Dorsolateral prefrontal cortex (tissue), 122 donors: ENCODE measurements at places on chromosomes 2 and 18.

DNA sequence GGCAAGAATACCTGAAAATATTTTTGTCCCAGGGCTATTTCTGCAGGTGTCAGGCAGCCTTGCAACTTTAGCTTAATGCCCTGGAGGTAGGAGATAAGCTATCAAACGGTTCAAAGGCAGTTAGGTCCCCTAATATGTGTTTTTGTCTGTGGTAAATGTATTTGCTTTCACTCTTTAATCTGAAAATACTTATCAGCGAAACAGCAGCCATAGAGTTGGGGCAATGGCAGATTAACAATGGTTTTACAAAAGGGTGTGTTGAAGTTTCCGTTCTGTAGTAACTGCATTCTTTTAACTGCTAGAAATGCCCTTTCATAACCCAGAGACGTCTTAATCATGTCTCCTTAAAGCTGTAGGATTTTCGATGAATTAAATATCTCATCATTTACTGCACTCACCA lies 265.0 kb upstream of the TRIB2 start:
- DNase-seq: no peak

DNA sequence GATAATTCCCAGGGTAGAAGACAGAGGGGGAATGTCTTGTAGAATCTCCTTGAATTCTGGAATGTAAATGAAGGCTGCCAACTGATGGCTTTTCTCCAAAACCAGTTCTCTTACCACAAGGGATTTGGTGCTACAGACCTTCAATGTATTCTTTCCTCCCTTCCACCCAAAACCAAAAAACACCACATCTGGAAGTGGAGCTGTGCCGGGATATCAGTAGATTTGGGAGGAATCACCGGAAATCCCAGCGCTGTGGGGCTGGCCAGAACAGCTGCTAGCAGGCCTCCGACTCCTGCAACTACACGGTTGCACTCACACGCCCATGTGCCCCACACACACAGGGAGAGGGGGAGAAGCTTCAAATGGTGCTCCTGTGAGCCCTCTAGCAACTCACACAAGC lies 45.7 kb downstream of the RPL31 start:
- DNase-seq: no peak

GRCh38 chr2:169721016-169721415 lies 12.6 kb upstream of the KLHL23 start:
- no peak for DNase-seq

DNA sequence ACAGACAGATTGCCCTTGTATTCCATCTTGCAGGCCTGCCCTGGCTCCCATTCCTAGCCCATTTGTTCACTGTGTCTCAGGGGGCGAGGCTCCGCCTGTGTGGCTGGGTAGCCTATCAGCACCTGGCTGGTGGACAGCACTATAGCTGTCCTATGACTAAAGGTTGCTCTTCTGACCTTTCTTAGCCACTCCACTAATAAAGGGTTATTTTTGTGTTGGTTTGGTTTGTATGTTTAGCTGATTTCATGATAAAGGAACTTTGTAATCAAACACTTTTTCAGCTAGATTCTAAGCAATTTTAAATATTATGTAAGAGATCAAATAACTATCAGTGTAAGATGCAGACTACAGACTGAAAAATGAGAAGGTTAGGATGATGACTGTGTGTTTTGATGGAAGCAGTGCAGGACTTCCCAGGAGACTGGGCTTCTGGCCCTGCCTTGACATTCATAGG lies 72.2 kb downstream of the CRIM1 start:
- DNase-seq: no peak

GRCh38 chr2:84776011-84776410 lies 104.9 kb downstream of the TRABD2A start:
- no peak for DNase-seq

DNA sequence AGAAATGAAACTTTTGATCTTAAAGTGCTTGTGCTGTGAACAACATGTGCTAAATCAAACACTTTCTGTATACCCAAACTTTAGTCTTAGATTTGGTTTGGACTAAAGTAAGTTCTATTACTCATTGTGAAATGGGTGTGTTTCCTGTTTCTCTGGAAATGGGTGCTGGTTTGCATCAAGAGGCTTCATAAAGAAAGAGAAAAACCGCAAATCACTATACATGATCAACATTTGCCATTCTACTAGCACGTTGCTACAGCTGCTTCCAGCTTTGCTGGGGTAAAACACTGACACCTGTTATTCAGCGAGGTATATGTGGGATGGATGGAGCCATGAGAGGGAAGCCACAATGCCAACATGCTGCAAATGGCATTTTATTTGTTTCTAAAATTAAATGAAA lies 547.0 kb upstream of the ACVR2A start:
- DNase-seq: no peak

GRCh38 chr2:96537066-96537733 lies 648 bp downstream of the ARID5A start:
- peak; percentile 39 for DNase-seq

- DNase-seq: peak; percentile 56
These were observed 137.1 kb upstream of the CCDC68 start for GRCh38 chr18:55096263-55096951.

DNA sequence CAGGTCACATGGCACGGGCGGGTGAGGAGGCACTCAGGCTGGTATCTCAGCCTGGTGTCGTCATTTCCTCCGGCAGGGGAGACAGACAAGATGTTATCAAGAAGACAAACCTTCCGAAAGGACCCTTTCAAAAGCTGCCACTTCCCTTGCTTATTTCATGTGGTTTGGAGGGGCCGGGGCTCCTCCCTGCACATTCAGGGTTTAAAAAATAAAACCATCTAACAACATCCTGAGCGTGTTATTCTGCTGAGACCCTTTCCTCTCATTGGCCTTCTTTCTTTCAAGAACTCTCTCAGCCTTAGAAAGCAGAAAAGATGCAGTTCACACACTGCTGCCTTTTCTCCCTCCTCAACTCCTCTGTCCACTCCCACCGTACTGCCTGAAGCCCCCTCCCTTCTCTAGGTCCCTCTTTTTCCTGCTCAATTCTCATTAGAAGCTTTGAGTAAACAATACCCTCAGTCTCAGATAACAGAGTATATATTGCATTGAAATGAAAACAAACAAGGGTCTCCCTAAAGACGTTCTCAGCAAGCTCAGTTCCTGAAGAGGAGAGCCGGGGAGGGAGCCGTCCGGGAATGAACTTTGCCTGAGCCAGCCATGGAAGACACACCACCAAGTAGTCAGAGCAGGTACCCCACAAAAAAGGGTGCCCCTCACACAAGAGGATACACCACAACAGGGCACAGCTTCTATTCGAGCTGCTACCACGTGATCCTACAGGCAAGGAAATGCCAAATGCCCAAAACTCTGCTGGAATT lies 9.7 kb downstream of the SMAD7 start:
- no peak for DNase-seq

DNA sequence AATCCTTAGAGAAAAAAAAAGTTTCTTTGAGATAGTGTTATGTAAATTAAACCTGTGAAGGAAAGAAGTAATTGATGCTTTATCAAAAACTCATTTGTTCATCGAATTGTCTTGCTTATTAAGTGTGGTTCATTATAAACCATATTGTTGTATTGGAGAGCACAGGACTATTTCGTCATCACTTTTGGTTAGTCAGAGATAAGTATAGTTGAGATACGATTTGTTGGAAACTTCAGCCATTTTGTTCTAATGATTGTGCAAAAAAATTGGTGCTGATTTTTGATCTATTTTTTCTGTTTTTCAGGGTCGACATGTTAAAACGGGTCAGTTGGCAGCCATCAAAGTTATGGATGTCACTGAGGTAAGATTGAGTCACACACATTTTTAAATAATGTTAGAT lies 92.9 kb downstream of the MAP4K4 start:
- DNase-seq: no peak

- no peak for DNase-seq
These were observed 28.5 kb downstream of the HPCAL1 start for GRCh38 chr2:10331027-10331701.

GRCh38 chr2:102585847-102586404 lies 33.4 kb upstream of the SLC9A2 start:
- no peak for DNase-seq

DNA sequence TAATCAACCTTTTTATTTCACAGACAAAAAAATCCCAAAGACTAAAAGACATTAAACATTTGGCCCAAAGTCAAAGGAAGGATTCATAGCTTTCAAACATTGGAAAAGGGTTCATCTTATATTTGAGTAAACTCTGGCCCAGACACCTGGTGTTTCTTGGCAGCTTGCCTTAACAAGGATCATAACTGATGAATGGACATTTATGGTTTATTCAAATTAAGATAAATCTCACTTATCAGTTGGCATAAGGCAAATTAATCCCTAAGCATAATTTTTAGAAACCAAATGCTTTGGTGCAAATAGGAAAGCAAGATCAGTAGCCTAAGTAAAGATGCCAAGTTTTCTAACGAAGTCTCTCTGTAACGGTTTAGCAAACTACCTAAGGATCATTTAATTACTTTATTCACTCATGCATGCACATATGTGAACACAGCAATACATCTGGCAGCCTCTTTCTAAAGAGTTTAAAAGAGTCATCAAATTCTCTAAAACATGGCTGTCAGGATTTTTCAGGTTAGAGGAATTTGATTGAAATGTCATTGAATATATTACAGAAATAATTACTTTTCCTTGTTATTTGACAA lies 323.4 kb upstream of the RBMS1 start:
- DNase-seq: no peak

DNA sequence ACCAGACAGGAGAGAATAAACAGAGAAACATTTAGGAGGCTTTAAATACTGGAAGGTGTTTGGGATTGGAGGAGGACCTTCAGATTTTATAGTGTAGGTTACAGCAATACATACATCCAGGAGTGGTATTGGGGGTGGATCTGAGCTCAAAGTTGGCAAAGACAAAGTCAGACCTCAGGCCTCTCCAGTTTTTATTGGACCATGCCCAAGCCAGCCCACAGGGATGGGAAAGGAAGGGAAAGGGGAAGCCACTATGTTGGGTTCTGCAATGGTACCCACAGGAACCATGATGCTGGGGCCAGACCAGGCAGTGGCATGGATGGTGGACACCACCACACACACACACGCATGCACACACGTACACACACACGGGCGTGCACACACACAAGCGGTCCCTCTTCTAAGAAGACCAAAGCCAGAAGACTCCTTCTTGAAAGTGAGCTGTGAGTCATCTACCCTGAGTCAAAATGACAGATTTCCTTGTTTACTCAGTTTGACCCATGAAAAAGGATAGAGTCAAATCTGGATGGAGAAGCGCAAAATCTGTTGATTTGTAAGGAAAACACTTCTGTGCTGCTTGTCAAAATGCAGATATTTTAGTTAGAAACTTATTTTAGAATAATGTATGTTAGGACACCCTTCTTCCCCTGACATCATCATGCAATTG lies 87.9 kb downstream of the TRABD2A start:
- no peak for DNase-seq

- DNase-seq: no peak
These were observed 25.0 kb downstream of the FN1 start for GRCh38 chr2:215410932-215411285.

DNA sequence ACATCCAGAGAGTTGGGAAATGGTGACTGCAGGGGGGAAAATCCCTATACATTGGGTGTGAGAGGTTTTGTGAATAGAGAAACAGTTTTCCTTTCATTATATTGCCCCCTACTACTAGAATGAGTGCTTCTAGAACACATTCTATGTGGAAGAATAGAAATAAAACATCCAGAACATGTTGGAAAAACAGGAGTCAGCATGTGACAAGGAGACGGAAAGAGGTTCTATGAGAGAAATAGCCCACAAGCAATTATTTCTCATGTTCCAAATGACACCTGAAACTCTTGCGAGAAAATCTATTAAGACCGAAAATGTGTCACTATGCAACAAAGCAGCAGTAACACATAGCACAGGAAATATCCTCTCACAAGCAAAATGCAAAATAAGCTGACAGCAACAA lies 202.7 kb upstream of the SPOPL start:
- DNase-seq: no peak

DNA sequence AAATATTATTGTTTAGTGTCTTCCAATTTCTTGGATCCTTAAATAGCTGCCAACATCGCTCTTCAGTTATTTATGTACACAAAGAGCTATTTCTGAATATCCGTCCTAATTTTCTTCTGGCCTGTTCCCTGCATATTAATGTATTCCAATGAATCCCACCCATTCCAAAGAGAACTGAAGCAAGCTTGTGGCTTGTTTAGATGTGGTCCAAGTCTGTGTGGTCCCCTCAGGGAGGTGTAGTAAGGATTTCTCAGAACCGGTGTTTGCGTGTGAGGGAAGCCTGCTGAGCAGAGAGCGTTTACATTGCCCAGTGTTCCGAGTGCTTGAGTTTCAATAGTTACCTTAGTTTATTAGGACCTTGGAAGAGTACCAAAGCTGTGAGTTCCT lies 25.1 kb upstream of the IL1R1 start:
- DNase-seq: no peak

GRCh38 chr2:208948073-208948472 lies 475.8 kb upstream of the MAP2 start:
- no peak for DNase-seq

DNA sequence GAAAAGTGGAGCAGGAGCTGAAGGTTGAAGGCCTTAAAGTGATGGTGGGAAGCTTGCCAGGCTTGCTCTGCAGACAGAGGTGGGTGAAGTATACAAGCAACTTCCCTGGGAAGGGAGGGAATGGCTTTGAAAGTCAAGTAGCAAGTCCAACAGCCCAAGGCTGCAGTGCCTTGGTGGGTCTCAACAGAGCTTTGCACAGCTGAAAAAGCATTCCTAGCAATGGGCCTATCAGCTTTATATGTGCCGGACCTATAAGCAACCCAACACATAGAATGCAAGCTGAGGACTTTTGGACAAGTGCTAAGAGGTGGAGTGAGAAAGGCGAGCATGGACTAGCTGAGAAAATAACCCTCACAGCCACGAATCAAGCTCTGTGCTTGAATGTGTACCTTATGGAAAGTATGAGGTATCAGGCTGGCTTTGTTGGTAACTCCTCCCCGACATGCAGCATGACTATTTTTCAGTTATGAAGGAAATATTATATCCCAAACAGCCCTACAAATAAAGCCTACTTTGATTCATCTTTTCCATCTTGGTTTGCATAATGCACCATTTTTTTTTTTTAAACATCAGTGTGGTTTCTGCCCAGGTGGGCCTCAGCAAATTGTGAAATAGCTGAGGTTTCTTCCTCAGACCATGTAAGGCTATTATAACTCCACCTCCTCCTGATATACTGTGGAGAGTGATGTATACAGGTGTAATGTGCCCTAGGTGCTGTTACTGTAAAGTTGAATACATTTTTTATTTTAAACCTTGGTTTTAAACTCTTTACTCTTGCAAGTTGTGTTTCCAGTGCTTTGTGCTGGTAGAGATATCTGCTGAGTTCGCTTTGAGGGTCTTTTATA lies 241.4 kb upstream of the CXCR4 start:
- DNase-seq: no peak

DNA sequence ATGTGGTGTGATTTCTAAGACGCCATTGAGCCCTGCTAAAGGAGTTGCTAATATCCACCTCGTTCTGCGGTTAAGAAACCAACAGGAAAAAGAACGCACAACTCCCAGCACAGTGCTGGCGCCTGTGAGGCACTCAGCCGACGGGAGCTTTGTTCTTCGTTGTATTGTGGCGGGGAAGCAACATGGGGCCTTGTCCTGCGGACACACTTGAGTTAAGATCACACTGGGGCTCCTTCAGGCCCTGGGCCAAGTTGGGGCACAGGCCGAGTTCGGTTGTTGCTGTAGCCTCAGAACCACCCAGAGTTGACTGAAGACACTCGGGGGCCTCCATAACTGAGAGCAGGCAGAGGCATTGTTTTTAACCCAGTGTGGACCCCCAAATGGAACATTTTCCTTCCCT lies 30.6 kb upstream of the CD8A start:
- no peak for DNase-seq
